ENCODE measurements at places on chromosomes 11 and 22.

- DNase-seq: no peak
Measured at GRCh38 chr22:27802346-27803073, 954 bp upstream of the MN1 start.

DNA sequence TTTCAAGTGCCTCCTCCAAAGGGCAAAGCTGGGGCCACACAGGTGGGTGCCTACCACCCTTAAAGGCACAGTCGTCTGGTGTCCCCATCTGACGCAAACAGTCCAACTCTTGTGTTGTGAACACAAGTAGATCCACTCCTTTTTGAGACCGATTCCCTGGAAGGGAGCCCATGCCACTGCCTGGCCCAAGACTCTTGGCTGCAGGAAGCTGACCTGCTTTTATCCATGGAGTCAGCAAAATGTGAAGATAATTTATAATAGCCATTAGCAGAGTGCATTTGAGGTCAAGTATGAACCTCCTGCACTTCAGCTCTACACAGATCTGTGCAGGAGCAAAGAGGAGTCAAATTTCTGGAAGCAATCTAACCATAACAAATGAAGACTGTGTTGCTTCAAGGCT is 68.5 kb downstream of the ADM start:
- DNase-seq: peak; percentile 62

DNA sequence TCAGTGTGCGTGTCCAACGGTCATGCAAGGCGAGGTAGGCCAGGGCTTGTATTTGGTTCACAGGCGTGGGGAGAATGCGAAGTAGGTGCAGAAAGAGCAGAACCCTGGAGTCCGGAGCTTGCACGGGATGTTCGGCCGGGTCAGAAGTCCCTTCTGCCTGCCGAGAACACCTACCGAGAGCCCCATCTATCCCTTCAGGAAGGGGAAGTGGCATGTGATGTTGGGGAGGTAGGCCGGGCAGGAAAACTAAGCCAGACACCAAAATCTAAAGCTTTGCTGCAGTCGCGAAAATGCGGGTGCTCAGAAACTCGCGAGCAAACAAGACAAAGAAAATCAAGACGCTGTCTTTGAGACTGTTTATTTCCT is 435 bp upstream of the TAF6L start:
- no peak for DNase-seq

- peak; percentile 42 for DNase-seq
Measured at GRCh38 chr11:76073724-76074123, 132.6 kb downstream of the WNT11 start.

DNA sequence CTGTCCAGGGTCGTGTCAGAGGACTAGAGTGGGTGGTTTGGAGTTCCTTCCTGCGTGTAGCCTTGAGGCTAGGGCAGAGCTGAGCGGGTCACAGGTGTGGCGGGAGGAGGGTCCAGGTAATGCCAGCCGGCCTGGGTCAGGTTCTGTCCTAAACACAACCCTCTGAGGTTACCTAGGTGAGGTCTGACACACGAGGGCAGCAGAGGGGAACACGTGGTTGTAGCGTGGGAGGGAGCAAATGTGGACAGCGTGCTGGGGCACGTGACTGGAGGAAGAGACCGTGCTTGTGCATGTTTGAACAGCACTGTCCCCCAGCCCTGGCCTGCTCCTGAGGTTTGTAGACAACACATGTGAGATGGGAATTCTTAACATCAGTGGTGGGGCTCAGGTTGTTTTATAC is 13.1 kb downstream of the MOV10L1 start:
- no peak for DNase-seq

GRCh38 chr11:41713030-41713429 is 253.6 kb upstream of the LRRC4C start:
- no peak for DNase-seq

DNA sequence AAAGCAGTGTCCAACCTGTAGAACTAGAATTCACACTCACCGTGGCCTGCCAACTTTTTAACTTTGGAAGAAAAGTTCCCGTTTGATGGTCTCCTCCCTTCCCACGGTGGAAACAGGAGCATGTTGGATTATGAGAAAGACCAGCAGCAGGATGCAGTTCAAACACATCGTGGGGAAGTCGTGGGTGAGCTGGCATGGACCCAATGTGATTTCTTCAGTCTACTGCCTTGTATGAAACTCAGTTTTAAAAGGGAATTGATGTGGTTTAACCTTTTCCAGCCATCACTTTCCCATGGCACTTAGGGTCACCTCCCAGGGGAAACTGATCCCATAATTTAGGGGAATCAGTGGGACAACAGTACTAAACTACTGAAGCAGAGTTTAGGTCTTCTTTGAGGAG is 318.3 kb downstream of the CADM1 start:
- DNase-seq: no peak

DNA sequence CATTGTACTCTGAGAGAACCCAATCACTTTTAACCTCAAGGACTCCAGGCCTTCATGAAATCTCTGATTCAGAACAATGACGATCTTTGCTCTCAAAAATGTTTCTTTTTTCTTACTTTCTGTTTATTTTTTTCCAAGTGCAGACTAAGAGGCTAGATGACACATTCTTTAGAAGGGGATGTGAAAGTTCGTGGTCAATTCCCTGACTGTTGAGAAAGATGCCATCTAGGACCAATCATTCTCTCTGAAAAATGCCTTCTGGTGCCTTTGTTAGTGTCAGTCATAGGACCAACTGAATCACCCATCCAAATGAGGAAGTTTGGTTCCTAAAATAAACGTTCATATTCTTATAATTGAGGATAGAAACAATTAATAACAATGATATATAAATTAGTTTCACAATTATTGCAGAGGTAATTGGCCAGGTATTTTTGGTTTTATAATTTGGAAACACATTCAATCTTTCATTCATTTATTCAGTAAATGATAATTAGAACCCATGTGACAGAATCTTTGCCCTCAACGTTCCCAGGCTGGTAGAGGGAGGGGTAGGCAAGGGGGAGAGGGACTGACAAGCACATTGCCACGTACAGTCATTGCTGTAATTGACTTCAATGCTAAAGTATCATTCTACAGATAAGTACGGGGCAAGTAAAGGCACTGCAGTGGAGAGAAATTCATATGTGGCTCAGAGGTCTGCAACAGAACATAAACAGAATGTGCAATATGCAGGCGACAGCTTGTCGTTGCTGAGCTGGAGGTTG is 333.4 kb upstream of the MPPED2 start:
- no peak for DNase-seq
